ENCODE measurements at places on chromosomes 6 and 20.

DNA sequence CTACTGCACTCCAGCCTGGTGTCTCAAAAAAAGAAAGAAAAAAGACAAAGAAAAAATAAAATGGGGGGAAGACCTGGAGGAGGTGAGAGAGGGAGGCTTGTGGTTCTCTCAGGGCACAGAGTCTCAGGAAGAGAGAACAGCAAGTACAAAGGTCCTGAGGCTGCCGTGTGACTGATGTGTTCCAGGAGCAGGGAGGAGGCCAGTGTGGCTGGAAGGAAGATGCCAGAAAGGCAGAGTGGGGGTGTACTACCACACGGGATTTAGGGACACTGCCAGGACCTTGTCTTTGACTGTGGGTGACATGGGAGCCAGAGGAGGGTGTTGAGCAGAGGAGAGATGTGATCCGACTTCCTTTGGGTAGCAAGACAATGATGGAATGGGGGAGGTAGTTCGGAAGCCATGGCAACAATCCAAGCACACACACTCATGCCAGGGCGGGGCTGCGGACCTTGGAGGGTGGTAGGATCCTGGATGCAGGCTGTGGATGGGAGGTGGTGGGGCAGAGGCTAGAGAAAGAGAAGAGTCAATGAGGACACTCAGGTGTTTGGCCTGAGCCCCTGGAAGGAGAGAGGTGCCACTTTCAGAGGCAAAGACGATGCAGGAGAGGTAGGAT lies 136.4 kb upstream of the PTPN1 start:
- DNase-seq, result no peak

- DNase-seq, result no peak
Measured at GRCh38 chr20:36372666-36373065, 66.5 kb downstream of the DLGAP4 start.

GRCh38 chr6:146860583-146860982 lies 261.8 kb downstream of the ADGB start:
- no peak for DNase-seq

- no peak for DNase-seq
Measured at GRCh38 chr20:33656010-33656782, 5.9 kb upstream of the C20orf144 start.

GRCh38 chr20:37808233-37809070 lies 94.5 kb upstream of the VSTM2L start:
- DNase-seq, result no peak

DNA sequence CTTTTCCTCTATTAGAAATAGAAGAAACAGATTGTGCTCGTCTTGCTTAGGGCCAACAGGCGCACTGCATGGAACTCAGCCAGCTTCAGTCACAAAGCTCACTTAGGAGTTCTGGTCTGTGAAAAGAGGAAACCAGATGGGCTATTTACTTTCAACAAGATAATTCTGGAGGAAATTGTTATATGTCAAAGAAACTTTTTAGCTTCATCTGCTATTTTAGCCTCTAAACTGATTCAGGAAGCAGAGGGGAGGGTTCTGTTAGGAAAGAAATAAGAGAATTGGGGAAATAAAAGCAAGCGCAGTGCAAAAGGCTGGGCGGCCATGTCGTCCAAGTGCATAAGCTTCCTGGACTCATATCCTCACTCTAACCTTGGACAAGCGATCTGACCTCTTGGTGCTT lies 21.3 kb downstream of the PRKN start:
- no peak for DNase-seq

DNA sequence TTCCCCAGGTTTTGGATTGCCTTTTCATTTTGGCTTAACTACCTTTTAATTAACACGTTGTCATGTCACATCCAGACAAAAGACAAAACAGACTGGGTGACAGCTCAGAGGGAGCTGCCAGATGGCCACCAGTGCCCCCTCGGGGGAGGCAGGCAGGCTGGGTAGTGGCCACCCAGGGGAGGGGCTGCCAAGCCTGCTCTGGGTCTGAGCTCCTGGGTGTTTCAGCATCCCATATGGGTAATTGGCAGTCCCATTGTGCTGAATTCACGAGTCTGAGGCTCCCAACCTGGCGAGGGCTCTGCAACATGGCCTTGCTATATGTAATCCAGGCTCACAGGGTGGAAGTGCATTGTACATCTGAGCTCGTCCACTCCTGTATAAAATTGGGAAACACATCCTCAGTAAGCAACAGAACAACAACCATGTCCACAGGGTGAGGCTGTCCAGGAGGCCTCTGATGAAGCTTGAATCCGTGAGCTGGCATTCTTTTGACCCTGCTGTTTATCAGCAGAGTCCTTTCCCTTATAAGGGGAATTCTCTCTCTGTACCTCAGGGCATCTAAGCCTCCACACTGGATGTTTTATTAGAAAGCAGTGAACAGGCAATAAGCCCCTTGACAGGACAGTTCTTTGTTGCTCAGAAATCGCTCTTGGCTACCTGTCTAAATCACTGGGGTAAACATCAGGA lies 111.7 kb upstream of the SLC22A23 start:
- DNase-seq, result no peak

DNA sequence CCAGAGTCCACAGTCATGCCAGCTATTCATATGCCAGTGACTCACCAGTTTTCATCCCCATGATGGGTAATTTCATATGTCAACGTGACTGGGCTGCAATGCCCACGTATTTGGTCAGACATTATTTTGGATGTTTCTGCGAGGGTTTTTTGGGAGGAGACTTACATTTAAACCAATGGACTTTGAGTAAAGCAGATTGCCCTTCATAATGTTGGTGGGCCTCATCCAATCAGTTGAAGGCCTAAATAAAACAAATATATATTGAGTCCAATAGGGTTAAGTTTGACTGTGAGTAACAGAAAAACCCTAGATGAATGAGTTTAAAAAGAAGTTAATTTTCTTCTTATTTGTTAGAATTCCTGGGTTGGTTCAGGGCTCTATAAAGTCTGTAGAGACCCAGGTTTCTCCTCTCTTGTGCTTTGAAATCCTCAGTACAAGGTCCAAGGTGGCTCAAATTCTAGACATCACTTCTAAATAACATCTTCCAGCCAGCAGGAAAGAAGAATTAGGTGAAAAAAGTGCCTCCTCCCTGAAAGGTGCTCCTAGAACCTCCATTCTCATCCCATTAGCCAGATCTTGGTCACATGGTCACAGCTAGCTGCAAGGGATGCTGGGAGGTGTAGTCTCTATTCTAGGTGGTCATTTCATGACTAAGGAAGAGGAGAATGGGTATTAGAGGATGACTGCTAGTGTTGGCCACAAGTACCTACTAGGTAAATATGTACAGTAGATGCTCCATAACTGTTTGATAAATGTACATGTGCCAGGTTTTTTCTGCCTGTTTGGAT lies 16.7 kb upstream of the NEDD9 start:
- no peak for DNase-seq

- DNase-seq, result no peak
Measured at GRCh38 chr20:60372822-60373221, 414.6 kb downstream of the CDH26 start.

DNA sequence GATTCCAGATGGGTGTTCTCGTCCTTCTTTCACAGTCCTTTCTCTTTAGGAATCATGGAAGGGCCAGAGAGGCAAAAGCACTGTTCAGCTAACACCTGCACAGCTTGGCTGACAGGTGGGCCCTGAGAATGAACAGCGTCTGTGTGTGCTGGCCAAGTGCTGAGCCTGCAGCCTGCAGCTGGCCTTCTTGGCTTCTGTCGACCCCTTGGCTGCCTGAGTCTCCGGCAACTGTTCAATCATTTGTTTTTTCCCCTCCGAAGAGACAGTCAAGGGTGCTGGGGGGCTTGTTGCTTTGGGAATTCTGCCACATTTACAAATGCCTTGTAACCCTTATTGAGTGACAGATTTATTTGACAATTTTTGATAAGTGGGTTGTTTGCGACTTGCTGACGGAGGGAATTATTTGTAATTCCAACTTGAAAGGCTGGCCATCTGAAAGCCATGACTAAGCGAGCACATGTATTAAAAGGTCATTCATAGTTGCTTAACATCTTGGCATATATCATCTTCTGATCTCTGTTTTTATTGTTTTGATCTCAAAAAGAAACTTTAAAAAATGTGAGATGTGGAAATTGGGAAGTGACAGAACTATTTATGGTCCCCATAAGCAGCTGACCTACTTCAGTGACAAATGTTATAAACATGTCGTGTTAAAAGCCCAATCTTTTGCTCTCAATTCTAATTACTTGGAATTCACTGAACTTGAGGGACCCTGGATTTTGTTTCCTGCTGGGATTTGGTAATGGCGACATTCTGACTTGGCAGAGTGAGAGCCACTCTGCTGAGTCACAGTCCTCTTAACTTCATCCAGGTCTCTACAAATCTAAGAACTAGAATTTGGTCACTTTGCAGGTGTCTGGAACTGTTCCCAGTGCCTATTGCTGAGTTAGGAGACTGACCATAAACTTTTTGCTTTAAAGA lies 41.9 kb upstream of the FERMT1 start:
- DNase-seq, result no peak

- DNase-seq, result no peak
Measured at GRCh38 chr6:169454204-169454871, 200.7 kb upstream of the THBS2 start.

DNA sequence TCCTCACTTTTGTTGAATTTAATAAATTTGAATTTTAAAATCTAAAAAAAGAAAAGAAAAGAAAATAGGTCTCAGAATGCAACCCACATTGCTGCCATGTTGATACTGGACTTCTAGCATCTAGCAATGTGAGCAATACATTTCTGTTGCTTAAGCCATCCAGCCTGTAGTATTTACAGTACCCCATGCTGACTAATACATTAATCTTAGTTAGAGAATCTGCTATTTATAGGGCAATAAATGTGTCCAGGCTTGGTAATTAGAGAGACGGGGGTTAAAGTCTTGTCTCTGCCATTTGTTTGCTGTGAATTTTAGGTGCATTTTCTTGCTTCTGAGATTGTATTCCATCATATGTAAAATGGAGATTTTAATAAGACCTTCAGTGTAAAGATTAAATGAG lies 471.3 kb downstream of the DHX35 start:
- no peak for DNase-seq

GRCh38 chr6:168908887-168909286 lies 344.8 kb downstream of the THBS2 start:
- no peak for DNase-seq

DNA sequence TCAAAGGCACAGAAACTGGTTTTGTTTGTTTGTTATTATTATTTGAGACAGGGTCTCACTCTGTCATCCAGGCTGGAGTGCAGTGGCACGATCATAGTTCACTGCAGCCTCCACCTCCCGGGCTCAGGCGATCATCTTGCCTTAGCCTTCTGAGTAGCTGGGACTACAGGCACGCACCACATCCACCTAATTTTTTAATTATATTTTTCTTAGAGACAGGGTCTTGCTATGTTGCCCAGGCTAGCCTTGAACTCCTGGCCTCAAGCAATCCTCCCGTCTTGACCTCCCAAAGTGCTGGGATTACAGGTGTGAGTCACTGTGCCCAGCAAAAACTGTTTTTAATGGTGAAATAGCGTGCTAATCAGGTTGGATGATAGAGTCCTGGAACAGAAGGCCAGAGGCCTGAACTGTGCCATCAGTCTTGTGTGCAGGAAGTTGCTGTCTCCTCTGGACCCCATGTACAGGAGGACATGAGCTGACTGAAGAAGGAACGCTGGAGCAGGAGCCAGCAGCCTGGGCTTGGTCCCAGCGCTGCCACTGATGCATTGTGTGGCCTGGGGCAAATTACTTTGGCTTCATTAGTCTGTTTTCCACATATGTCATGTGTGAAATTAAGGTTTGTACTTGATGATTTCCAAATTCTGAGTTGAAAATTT lies 4.9 kb downstream of the TM9SF4 start:
- DNase-seq, result no peak

- DNase-seq, result no peak
Measured at GRCh38 chr20:34249291-34249690, 8.1 kb downstream of the ASIP start.

- DNase-seq, result no peak
Measured at GRCh38 chr6:43013097-43013842, 476 bp downstream of the MEA1 start.

- DNase-seq, result no peak
Measured at GRCh38 chr6:69887026-69887425, 20.7 kb downstream of the COL19A1 start.

DNA sequence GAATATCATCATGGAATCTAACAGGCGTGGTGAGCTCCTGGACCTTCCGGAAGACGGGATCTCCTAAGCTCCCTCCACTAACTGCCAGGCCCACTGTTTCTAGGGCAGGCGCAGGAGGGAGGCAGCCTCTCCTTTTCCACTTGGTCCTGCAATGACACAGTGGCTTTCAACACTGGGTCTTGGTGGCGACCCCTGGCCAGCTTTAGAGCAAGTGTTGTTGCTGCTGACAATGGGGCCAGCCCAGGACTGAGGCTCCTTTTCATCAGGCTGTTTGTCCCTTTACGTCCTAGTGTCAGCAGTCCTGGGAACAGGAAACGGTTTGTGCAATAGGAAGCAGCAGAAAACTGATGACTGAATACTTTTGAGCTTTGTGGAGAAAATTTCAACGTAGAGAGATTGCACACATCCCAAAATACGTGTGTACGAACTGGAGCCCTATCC lies 9.7 kb upstream of the QKI start:
- no peak for DNase-seq

DNA sequence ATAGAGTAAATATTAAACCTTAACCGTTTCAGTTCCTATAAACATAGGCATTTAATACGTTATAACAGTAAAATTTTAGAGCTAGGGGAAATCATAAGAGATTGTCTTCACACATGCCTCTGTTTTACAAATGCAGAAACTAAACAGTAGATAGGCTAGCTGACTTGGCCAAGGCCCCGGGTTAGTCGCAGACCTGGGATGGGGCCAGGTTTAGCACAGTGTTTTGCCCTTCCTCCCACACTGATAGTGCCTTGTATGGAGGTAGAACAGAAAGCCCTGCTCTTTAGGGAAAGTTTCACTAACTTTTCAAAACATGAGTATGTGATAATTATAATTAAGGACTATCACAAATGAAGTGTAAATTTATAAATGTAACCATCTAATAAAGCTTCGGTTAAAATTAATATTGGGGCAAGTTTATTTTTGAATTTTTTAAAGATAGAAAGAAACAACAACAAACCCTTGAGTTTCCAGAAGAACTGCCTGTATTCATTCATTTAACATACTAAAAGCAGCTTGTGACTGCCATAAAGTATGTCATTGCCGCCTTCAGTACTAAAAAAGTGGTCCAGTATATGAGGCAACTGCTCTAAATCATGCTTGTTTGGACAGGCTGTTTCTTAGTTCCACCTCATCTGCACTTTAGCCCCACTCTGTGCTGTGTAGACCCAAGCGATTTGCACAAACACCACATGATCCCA lies 62.5 kb upstream of the LOC128125822 start:
- DNase-seq, result no peak

- DNase-seq, result no peak
Measured at GRCh38 chr6:88728756-88729155, 234.7 kb downstream of the RNGTT start.

GRCh38 chr6:42226161-42226611 lies 8.5 kb upstream of the MRPS10 start:
- DNase-seq, result no peak

GRCh38 chr6:57216235-57217101 lies 5.6 kb downstream of the RAB23 start:
- no peak for DNase-seq
